ENCODE measurements at places on chromosomes 6 and 20.

GRCh38 chr20:49597825-49598395 lies 30.0 kb upstream of the PTGIS start:
- DNase-seq: no peak

- DNase-seq: no peak
Measured at GRCh38 chr20:58547623-58548475, 32.6 kb upstream of the APCDD1L start.

- DNase-seq: no peak
Measured at GRCh38 chr20:50399917-50400704, 110.1 kb upstream of the PTPN1 start.

- DNase-seq: no peak
Measured at GRCh38 chr6:34558172-34558714, 2.1 kb upstream of the SPDEF start.

DNA sequence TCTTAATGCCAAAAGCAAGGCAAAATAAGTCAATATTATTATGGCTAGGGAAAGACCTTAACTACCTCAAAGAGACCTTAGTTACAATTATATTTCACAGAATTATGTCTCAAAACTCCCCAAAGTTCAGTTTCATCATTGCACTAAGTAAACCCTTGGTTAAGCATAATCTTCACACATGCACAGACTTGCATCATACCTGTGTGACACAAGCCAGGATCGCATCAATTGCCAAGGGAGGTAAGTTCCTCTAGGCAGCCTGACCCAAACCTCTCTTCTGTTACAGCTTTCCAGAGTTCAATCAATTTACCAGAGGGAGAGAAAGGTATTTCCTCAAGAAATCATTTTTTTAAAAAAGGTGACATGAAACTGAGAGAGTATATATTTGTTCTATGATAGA lies 31.9 kb upstream of the PRSS35 start:
- DNase-seq: no peak

DNA sequence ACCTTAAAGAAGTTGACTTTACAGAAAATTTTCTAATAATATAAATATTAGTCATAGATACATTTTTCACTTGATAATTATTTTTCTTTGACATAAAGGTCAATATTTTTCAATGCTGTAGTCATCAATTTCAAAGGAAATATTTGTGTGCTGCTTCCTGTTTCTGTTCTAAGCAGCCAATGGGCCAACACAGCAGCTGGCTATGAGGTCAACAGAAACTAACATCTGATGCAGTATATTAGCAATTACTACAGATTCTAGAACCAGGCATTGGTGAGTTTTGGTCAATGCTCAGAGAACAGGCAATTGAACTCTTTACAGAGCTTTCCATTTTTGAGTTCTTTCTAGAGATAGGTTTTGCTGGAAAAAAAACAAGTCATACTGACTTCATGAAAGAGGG lies 669.6 kb upstream of the NRSN1 start:
- no peak for DNase-seq

DNA sequence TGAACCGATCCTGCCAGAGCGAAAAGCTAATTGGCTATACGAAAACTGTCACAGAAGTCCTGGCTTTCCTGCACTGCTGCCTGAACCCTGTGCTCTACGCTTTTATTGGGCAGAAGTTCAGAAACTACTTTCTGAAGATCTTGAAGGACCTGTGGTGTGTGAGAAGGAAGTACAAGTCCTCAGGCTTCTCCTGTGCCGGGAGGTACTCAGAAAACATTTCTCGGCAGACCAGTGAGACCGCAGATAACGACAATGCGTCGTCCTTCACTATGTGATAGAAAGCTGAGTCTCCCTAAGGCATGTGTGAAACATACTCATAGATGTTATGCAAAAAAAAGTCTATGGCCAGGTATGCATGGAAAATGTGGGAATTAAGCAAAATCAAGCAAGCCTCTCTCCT lies 14.2 kb downstream of the CCR6 start:
- no peak for DNase-seq

DNA sequence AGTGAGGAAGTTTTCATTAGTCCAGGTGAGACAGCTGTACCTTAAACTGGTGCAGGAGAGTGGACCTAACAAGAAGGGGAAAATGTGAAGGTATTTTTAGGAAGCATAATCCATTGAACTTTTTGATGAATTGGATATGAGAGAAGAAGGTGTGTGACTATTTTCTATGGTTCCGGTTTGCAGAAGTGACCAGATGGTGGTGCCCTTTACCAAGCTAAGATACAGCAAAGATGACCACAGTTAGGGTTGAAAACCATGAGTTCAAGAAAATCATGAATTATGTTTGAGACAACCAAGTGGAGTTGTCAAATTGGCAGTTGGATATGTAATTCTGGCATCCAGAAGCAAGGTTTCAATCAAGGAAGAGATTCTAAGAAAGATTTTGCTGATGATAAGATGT lies 61.9 kb upstream of the NRSN1 start:
- no peak for DNase-seq

DNA sequence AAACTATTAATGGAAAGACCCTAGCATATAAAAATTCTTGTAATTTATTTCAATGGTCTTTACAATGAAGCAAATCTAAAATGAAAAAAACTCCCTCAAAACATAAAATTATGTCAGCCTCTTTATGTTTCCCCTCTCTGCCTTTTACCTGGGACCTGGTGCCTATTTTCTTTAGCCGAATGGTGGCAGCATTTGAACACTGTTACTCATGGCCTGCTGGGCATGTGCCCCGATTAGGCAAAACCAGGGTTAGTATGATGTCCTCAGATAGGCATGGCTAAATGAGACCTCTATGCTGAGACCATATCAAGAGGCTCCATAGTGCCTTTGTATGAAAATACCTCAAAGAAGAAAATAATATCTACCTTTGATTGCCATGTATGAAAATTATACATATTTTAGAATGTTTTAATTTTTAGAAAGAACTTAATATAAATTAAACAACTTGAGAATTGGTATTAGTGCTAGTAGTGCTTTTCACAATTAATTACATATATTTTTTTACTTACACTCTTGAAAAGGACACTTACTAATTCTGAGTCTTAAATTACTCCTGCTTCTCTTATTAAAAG lies 22.5 kb upstream of the C6orf58 start:
- no peak for DNase-seq

GRCh38 chr20:24166412-24166811 lies 177.8 kb upstream of the GGTLC1 start:
- no peak for DNase-seq

DNA sequence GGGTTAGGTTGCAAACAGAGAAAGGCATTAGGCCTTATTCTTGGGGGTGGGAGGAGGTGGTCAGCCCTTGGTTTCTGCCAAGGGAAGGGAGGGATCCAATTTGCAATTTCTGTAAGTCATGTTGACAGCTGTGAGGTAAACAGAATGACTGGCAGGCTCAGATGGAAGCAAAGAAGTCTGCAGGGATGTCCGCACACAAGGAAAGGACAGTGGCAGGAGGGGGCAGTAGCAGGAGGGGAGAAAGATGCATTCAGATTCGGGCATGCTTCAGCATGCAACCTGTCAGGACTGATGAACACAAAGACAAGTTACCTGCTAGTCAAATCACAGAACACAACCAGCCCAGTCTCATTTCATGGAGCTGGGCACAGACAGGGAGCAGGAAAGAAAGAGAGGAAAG lies 217.9 kb upstream of the FOXA2 start:
- DNase-seq: no peak

GRCh38 chr6:75550544-75551167 lies 51.0 kb upstream of the SENP6 start:
- no peak for DNase-seq

DNA sequence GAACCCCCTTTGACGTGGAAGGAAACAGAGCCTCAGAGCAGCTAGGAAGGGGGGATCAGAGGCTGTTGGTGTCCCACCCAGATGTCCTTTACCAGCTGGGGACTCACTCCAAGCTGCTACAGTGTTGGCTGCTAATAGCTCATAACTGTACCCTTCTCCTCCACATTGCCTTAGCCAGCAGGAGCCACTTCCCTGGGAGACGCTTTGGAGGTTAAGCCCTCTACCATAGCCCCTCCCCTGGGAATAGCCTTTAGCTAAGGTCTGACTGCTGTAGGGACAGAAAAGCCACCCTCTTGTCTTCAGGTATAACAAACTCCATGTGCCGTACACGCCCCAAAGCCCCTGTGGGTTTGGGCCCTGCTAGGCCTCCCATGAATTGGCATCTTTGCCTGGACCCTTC lies 238.6 kb downstream of the LRFN2 start:
- no peak for DNase-seq

DNA sequence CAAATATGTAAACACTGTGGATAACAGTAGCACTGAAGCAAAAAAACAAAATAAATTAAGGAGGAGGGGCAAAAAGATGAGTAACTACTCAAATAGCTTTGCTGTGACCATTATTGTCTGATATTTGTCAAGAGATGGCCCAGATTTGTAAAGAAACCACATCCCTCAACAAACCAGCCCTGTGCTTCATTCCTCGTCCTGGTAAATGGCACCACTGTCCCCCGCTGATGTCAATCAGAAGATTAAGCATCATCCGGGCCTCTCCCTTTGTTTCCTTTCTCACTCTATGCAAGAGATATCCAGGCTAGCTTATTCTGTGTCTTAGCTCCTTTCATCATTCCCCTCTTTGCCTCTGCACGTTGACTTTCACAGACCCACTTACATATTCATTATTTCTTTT lies 259.0 kb downstream of the SYNE1 start:
- DNase-seq: no peak

DNA sequence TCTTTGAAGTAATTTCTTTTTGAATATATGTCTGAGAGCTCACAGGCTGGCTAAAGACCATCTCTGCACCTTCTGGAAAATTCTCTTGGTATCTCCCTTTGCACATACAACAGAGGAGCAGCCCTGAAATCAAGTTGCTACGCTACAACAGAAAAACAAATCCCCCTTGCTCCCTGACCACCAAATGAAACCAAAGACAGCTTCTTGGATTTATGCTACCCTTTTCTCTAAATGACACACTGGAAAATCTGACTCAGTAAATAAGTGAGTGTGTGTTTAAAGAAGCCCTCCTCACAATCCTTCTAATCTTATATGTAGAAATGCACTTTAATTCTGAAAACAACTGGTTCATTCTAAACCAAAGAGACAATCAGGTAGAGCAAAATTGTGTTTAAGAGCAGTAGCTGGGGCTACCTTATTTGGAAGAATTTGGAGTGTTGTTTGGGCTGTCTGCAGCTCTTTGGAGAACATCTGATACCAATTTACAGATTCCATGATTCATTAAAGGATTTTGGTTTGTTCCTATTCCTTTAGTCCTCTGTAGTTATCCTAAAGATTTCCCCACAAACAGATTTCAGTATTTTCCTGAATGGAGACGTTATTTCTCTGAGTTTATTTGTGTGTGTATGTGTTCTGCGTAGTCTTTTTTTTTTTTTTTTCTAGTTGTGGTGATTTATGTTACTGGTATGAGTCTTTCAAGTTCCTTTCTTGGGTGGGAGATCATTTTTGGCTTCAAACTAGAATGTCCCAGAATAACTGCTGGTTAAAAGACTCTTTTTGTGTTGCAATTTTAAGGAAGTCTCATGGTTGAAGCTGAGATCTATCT lies 36.4 kb upstream of the UTRN start:
- no peak for DNase-seq

DNA sequence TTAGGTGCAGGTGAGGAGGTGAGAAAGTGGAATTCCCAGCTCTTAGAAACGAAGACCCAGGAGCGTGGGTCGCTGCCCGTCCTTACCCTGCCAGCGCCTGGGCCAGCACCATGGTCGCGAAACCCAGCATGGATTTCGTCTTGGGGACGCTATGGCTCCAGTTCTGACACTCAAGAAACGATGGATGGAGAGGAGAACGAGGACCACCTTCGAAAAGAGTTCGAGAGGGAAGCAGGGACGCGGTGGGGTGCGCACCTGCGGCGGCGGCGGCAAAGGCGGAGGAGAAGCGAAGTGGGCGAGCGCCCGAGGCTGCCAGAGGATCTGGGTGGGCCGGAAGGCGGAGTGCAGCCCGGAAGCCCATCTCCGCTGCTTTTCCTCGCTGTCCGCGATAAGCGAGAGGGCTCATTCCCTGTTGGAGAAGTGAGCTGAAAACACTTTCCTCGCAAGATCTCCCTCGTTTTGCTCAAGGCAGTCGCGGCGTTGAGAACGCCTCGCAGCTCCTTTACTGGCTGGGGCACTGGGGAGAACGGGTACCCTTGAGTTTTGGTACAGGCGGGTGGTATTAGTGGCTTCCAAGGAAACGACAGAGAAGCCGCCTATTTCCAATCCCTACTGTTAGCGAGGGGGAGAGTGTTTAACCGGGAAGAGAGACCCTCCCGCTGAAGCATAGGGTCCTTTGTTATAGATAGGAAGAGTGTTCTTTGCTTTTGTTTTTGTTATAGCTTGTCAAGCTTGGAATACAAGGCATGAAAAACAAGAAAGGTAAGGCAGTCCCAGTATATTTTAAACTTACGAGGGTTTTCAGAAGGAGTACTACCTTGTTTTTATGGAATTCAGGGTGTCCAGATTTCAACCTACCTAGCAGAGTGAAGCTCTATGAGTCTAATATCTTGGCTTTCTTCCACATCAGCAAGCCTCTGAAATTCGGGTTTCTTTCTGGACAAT lies 109.5 kb downstream of the TRIM27 start:
- DNase-seq: no peak

- no peak for DNase-seq
Measured at GRCh38 chr6:83188501-83188900, 4.6 kb downstream of the PGM3 start.

GRCh38 chr6:94133106-94133505 lies 713.7 kb upstream of the EPHA7 start:
- no peak for DNase-seq

GRCh38 chr6:133241901-133242636 lies 912 bp downstream of the EYA4 start:
- no peak for DNase-seq

- DNase-seq: no peak
Measured at GRCh38 chr20:56431471-56431870, 19.4 kb downstream of the CASS4 start.

DNA sequence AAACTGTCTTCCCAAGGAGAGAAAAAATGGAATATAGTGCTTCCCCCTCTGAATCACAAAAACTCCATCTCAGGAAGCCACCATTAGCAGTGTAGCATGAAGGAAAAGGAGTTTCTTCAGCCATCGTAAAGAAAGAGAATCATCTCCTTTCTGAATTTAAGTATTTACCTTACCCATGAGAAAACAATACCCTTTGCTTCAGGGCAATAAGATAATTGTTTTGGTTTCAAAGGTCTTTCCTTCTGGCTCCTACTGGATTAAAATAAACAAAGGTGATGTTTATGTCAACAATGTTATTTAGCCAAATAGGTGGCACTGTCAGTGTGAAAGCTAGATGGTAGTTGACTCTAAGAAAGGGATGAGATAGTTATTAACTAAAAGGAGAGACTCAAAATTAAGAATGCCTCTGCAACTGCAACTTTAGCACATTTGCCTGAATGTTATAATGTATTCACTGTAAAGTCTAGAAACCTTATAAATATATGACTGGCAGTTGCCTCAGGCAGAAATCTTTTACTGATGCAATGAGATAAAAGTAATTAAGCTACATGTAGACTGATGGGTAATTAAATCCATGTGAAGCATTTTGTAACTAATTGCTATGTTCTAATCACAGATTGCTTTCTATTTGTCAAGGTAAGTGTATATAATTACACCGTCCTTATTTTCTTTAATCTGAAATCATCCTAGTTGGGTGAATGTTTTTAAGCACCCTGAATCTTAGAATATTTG lies 399.0 kb downstream of the CDKAL1 start:
- DNase-seq: no peak

GRCh38 chr20:41560970-41561369 lies 57.2 kb downstream of the CHD6 start:
- DNase-seq: no peak
